ENCODE measurements at places on chromosomes 3 and 15.

GRCh38 chr3:111047042-111047441 is 24.6 kb upstream of the NECTIN3 start:
- DNase-seq: no peak

DNA sequence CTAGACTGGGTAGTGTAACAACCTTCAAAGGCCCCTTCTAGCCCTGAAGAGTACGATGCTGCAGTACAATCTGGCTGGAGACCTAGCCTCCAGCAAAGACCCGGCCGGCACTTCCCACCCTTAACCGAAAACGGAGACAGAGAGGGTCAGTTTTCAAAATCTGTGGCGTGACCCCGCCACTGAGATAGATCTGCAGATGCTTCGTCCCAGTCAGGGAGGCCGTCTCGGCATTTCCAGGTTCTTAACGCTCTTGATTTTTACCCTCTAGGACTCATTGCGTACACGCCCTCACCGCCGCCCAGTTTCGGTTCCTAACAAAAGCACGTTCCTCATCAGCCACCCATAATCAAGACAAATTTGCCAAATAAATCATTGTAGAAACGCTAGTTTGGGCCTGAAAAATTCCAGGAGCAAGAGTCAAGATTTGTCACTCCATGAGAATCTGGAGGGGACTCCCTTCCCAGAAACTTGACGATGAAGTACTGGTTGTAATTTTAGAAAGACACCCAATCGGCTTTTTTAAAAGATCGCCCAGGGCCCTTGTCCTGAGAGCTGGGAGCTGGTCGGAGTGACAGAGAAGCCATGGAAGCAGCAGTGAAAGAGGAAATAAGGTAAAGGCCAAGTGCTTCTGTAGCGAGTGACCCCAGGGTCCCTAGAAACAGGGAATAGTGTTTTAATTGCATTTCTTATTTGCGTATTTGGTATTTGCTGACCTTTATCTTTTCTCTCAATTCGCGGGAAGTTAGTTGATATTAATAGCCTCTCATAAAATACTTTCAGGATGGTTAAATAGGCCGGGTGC is 868 bp upstream of the TMEM87A start:
- DNase-seq: peak; percentile 30

GRCh38 chr3:123282461-123282860 is 80.7 kb downstream of the SEC22A start:
- no peak for DNase-seq

DNA sequence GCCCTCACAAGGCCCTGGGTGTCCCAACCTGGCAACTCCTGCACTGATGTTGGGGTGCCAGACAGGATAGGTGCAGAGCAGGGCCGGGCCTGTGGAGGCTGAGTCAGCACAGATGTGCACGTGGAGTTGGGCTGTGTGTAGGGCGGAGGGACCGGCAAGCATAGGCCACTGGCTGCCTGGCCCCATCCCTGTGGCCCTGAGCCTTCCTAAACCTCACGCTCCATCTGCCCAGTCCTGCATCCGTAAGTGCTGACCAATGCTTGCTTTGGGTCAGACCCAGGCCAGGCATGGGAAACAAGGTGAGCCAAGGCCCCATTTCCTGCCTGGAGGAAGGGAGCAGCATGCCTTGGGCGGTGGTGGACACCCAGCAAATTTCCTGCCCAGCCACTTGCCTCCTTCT is 5.8 kb upstream of the IQSEC1 start:
- no peak for DNase-seq

GRCh38 chr3:27594096-27594690 is 110.0 kb upstream of the SLC4A7 start:
- no peak for DNase-seq

GRCh38 chr15:99478977-99479376 is 86.8 kb upstream of the MEF2A start:
- no peak for DNase-seq

DNA sequence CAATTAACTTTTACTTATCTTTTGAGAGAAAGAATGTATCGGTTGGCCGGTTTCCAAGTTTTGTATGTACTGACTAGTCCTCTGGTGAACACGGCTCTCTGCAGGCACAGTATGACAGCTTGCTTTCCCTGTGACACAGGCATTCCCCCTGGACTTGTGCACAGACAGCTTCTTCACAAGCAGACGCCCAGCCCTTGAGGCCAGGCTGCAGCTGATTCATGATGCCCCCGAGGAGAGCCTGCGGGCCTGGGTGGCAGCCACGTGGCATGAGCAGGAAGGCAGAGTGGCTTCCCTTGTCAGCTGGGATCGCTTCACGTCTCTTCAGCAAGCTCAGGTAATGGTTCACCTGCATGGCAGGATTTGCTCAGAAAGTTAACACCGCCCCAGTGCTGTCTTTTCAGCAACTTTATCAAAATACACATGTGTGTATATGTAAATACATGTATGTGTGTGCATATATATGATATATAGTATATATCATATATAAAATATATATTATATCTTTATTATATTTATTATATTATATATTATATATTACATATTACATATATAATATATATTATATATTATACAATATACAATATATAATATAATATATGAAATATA is 25.5 kb downstream of the FAN1 start:
- DNase-seq: no peak

- DNase-seq: no peak
These were observed 121.3 kb upstream of the IQSEC1 start for GRCh38 chr3:13194285-13195209.

- DNase-seq: no peak
These were observed 3.2 kb downstream of the ADCY5 start for GRCh38 chr3:123445702-123446101.

- no peak for DNase-seq
These were observed 32.0 kb upstream of the ZNF445 start for GRCh38 chr3:44509393-44509921.

- DNase-seq: no peak
These were observed 29.9 kb downstream of the ATP13A5 start for GRCh38 chr3:193348686-193349085.

DNA sequence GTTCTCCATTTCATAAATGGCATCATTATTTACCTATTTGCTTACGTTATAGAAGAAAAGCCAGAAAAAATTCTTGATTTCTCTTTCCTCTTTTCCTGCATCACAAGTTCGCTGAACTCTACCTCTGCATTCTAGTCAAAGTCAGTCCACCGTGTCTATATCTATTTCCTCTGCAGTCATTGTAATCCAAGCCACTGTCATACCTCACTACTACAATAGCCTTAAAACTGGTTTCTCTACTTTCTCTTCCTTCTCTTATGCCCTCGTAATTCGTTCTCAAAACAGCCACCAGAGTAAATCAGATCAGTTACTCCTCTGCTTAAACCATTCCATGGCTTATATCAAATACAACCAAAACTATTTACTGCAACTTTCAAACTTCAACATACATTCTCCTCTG is 13.4 kb upstream of the FAM81A start:
- no peak for DNase-seq

GRCh38 chr3:55320928-55321327 is 166.2 kb downstream of the WNT5A start:
- no peak for DNase-seq

DNA sequence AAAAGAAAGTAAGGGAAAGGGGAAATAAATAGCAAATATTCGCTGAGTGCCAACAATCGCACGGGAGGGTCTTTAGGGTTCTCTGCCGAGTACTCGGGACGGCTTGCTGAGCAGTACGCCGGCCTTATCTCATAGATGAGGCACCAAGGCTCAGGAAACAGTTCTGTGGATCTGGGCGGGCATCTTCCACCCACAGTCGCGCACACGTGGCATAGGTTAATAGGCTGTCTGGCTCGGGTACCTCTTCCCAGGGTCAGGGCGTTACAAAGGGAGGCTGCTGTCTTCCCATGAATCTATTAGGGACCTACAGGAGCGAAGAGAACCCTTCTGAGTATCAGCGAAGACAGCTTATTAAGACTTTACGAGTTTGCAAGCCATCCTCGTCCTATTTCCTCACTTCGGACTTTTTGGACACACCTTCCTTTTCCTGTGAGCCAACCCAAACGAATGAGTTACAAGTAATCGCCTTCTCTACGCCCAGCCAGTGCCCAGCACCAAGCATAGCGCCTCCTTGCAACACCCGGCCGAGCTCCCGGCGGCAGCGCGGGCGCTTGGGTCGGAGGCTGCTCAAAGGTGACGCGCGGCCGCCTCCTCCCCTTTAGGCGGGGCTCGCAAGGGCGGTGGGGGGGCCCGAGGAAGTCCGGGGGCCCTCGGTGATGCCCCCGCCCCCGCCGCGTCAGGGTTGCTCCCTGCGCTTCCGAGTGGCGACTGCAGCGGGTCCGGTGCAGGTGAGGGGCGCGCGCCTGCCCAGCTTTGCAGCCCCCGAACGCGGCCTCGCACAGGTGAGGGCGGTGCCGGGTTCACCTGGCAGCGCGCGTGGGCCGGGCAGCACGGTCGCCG is at the start of gene MCTP2:
Gene MCTP2 (plus strand): TSS at position 679 of the 840 bp plus-strand sequence. CDS start 66,705 bp downstream, outside the sequence.
- DNase-seq: peak; percentile 73

GRCh38 chr3:53493963-53494791 is at the start of gene CACNA1D:
CACNA1D (plus strand) TSS chr3:53494611; CDS start chr3:53495167, 556 bp downstream.
- DNase-seq: no peak

GRCh38 chr3:154758109-154758868 is 321.8 kb upstream of the MME start:
- no peak for DNase-seq

GRCh38 chr3:169659820-169660674 is 3.5 kb downstream of the MECOM start:
- DNase-seq: no peak

GRCh38 chr3:20322085-20322484 is 136.1 kb upstream of the SGO1 start:
- no peak for DNase-seq

DNA sequence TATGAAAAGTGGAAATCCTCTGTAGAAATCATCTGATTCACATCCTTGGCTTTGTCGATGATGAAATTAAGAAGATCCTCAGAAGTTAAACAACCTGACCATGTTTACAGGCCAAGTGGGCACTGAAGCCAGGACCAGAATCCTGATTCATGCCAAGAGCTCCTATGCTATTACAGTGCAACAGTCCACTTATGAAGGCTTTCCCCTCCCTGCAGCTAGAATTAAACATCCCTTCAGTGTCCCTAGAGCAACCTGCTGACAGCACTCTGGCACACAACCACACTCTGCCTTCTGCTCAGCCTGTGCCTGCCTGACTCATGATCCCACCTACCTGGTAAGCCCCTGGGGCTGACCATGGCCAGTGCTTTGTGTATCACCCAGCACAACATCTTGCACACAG is 33.8 kb downstream of the TXNRD3 start:
- no peak for DNase-seq

DNA sequence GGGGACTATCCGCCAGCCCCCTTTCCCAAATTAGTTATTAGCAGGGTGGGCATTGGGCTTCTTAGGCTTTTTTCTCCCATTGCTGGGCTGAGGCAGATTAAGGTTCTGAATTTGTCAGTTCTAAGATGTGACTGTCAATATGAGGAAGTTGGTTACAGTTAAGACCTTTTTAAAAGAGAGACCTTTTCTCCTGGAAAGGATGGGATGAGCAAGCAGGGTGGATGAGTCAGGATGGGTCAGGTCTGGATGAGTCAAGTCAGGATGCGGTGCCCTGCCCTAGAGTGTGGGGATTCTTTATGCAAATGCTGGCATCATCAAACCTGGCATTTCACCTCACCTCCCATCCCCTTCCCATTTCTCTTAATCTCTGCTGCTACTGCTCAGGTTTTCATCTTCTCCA is 1.9 kb downstream of the AEN start:
- no peak for DNase-seq

- DNase-seq: no peak
These were observed 101.7 kb downstream of the ADCY5 start for GRCh38 chr3:123347205-123347604.

- no peak for DNase-seq
These were observed 19.7 kb downstream of the TM4SF4 start for GRCh38 chr3:149494022-149494758.

DNA sequence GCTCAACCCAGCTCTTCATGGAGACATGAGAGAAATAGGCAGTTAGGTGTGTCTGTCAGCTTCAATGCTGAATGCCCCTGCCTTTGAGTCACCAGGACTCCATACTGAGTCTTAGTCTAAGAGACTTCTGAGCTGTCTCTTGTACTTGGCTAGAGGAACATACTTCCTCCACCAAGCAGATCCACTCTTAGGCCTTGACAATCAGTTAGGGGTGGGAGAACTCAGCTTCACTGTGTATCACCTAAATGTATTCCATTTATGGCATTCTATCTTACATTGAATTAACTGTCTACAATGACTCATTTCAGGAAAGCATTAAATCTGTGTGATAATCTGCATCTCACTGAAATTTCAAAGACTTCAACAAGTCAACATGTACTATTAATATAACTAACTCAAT is 66.0 kb downstream of the STAC start:
- DNase-seq: no peak

DNA sequence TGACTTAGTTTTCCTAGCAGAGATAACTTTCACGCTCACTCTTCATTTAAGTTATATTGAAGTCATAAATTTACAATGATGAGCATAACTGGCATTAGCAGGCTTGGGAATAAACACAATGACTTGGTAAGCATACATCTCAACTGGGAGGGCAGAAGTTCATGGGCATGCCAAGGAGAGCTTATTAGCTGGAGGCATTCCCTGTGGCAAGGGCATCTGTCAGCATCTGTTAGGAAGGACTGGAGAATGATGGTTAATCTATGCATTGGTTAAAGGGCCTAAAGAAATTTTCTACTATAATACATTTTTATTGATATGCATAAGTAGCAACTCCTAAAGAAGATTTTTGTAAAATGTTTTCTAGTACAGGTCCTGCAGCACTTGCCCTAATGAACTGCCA is 52.4 kb downstream of the NEK11 start:
- DNase-seq: no peak

DNA sequence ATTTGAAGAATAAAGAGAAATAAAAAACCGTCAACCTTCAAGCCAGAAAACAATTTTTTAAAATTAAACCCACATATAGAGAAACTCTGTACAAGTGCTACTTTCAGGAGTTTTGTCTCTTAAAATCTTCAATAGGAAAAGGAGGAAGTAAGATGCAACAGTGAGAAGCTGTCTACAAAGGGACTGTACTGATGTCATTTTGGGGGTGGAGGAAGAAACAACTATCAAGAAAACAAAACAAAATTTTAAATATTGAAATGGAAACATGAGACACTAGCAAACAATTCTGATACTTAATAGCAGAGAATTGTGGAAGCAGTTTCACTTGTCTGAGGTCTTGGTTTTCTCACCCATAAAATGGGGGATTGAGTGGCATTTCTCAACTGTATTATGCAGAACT is 84.4 kb downstream of the SLMAP start:
- no peak for DNase-seq
